ENCODE measurements at places on chromosomes 2 and 18.
A peak's percentile ranks its signal among the peaks of the same experiment; 100 is the strongest.

- no peak for DNase-seq
These were observed 197.8 kb upstream of the MEIS1 start for GRCh38 chr2:66236816-66237802.

DNA sequence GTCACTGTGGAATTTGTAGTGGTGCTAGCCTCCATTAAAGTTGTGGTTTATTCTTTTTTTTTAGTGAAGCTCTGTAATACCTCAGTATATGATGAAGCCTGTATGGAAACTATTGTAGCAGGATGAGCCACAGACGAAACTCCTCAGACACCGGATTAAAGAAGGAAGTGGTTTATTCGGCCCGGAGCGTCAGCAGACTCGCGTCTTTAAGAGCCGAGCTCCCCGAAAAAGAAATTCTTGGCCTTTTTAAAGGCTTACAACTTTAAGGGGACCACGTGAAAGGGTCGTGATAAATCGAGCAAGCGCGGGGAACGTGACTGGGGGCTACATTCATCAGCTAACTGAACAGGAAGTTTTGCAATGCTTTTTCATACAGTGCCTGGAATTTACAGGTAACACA is 8.1 kb upstream of the CCL20 start:
- DNase-seq, result peak; percentile 43

DNA sequence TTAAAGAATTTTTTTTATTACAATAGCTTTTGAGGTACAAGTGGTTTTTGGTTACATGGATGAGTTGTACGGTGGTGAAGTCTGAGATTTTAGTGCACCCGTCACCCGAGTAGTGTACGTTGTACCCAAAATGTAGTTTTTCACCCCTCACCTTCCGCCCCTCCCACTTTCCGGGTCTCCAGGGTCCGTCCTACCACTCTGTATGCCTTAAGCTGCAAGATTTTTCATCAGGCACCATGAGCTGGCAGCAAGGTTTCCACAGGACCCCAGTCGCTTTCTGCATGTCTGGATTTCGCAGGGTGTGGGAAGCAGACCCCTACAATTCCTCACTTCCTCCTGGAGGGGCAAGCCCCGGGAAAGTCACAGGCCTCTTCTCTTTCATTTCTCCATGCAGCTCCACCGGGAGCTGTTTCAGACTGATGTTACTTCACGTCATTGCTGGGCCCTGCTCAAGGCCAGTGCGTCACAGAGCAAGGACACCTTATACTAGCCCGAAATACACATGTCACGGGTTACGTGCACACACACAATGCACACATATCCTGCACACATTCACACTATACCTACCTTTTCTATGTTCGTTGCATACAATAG is 179.1 kb downstream of the ZFP36L2 start:
- peak; percentile 55 for DNase-seq

- no peak for DNase-seq
These were observed 331.6 kb downstream of the SETBP1 start for GRCh38 chr18:45012286-45012685.

DNA sequence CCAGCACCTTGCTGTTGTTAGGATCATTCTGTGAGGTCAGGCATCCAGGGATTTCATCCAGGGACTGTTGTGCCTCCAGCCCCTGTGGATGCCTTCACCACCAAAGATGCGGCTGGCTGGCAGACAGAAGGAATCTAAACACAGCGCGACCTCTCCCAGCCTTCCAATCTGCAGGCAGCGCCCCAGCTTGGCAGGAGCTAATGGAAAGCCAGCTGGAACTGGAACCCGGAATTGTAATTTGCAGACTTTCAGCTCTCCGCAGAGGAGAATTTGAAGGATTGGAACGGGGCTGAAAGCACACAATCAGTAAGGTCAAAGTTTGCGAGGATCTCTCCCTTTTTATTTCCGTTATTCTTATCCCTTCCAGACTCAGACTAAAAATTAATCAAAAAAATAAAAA is 127.8 kb downstream of the TRIB2 start:
- no peak for DNase-seq

DNA sequence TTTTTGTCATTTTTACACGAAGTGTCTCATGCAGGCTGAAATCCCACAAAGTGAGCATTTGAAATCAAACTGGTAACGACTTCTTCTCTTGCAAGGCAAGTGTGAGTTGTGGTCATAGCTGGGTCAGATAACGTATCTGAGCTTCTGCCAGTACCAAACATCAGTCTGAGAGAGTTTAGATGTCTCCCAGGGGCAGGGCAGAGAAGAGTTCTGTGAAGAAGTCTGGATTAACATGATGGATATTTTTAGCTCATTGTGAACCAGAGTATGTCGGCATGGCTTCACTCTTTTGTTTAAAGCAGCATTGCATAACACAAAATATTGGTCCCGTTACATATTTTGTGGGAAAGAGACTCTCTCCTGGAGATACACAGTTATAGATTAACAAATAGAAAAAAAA is 655.5 kb upstream of the KLHL29 start:
- no peak for DNase-seq

DNA sequence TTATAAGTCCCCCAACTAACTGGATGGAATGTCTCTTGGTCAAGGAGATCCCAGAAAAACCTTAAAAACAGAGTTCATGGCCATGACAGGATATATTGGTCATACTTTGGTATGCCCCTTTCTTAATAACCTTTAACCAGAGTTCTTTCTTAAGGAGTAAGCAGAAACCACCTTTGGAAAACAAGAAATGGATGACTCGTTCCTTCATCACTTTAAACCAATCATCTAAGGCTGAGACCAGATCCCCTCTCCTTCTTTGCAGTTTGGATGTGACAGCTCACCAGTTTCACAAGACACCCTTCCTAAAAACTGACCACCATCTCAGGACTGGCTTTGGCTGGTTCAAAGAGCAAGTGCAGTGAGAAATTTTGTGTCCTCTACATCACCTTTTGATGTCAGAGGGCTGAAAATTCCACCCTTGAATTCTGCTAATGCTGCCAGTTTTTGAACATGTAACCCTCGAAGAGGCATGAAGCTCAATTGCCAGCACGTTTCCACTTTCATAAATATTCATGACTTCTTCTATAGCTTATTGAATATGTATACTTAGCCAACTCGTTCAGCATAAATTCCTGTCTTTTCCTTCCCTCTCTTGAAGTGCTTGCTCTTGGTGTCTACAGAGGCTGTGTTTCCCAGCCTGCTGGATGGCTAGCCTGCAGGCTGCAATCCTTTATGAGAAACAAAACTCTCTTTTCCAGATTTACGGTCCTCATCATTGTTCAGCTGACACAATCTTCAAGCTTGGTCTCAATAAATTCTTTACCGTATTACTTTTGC is 1323.5 kb upstream of the TMEFF2 start:
- no peak for DNase-seq

- DNase-seq, result no peak
These were observed 141.0 kb downstream of the CERS6 start for GRCh38 chr2:168596881-168597655.

DNA sequence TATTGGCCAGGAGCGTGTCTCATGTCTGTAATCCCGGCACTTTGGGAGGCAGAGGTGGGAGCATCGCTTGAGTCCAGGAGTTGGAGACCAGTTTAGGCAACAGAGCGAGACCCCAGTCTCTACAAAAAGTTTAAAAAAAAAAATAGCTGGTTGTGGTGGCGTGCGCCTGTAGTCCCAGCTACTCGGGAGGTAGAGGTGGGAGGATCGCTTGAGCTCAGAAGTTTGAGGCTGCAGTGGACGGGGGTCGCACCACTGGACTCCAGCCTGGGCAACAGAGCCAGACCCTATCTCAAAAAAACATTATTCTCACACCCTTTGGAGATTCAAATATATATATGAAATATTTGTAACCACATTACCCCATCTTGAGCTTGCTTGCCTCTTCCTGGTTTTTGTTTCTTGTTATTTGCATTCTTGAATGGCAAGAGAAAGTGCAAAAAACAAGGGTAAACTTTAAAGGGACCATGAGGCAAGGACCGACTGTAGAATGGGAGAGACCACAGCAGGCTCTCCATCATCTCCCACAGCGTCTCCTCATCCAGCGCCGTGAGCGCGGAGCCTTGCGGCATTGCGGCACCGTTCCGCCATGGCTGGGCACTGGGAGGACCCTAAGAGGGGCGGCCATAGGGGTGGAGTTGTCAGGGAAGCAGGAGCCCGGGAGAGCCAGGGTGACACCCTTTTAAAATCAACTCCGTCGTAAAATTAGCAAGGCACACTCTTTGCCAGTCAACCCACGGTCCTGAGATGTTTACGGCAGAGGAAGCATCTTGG is 1.4 kb downstream of the ELP2 start:
- DNase-seq, result no peak

DNA sequence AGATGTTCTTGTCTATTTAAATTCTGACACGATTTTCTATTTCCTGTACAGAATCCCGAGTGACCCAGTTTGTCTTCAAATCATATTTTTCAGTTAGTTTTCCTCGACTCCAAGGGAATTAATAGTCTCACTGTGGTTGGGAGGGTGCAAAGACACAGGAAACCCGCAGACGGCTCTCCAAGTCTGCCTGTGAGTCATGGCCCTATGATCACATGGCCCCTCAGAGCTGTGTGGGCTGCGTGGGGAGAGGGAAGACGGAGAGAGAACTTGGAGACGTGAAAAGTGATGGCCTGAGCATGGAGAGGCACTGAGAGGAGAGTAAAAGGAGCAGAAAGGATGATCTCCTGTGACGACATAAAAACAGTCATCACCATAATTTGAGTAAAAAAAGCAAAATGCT is 989.9 kb downstream of the DCDC2C start:
- no peak for DNase-seq

- no peak for DNase-seq
These were observed 1187.2 kb upstream of the CRIM1 start for GRCh38 chr2:35168351-35168750.

GRCh38 chr2:1429895-1430294 is 16.6 kb downstream of the TPO start:
- no peak for DNase-seq

DNA sequence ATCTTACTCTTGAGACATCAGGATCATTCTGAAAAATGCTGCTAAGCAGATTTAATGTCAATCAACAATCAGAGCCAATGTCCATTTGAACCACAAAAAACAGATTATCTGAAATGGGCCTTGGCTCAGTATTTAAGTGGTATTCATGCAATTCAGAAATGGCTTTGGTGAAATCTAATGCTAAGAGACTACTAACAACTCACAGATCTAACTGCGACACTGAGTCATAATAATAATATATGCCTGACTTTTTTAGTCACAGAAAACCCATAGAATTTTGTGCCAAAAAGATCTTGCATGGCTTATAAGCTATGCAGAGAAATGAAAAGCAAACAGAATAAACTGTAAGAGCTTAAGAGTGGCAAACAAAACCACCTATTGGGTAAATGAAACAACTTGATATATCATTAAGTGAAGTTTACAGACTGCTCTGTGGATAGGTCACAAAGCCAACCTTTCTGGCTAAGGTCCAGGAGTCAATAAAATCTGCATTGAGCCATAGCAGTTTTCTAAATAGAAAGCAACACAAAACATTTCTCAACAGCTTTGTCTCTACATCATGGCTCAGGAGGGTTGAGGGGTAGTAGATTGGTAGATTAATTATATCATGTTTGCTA is 234.3 kb downstream of the LRATD1 start:
- no peak for DNase-seq

GRCh38 chr2:163949693-163950092 is 213.9 kb upstream of the FIGN start:
- no peak for DNase-seq

- DNase-seq, result no peak
These were observed 7.6 kb downstream of the ERBB4 start for GRCh38 chr2:212530991-212531390.

GRCh38 chr2:217186152-217186551 is 326.3 kb upstream of the TNP1 start:
- DNase-seq, result no peak

DNA sequence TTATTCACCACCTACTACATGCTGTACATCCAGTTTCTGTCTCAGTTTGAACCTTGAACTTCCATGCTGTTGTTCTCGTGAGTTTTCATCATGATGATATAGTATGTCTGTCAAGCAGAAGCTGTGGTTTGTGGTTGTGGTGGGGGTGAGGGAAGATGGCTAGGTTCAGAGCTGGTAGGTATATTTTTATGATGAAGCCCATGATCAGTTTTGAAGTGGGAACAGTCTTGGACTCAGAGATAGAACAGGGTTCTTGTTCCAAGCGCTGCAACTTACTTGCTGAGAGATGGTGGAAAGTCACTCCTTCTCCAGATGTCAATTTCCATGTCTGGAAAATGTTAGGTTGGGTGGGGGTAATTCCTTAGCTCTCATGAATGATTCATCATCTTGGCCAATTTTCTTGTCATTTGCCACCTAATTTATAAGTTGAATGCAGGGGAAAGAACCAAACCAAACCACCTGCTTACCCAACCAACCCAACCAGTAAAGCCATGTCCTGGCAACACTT is 21.6 kb downstream of the PMAIP1 start:
- peak; percentile 93 for DNase-seq

GRCh38 chr2:102278720-102279390 is 32.5 kb upstream of the IL1RL1 start:
- no peak for DNase-seq

GRCh38 chr18:74360852-74361655 is 45.4 kb downstream of the C18orf63 start:
- DNase-seq, result no peak

- DNase-seq, result no peak
These were observed 83.0 kb upstream of the FZD7 start for GRCh38 chr2:201950606-201951005.

- no peak for DNase-seq
These were observed 69.8 kb downstream of the GRB14 start for GRCh38 chr2:164551519-164551918.

- DNase-seq, result peak; percentile 14
These were observed 191.7 kb downstream of the NDUFA10 start for GRCh38 chr2:239833269-239834109.

DNA sequence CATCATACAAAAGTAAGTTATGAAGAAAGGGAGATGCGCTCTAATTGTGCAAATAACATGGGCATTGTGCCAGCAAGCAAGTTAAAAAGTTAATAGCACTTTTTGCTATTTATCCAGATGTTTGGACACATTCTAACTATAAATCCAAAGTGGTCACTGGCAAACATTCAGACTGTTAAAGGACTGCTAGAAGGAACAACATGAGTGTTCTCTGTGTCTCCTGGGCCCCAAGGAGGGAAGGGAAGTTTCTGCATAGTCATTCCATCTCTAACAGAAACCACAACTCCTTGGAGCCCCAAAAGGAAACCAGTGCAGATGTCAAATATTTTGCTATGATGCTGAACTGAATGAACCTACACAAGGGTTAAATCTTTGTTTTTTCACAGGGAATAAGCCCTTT is 213.3 kb upstream of the HNRNPA3 start:
- DNase-seq, result no peak

DNA sequence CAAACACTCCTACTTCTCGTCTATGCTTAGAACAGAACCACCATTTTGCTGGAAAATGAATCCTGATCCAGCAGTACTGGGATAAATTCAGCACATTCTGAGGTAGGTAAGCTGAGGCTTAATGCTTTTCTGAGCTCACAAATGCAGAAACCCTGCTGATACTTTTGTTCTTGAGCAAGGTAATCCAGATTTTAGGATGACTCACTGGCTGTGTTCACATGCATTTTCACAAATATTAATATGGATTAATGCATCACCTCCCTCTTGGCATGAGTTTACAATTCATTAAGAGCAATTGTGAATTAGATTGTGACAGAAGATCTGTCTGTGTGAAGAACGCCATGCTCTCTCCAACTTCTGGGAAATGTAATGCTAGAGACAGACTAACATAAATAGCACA is 42.2 kb downstream of the RAD51AP2 start:
- DNase-seq, result no peak

- DNase-seq, result no peak
These were observed 29.4 kb upstream of the RNF149 start for GRCh38 chr2:101337877-101338276.

Measured in activated CD8-positive, alpha-beta memory T cell treated with anti-CD3 and anti-CD28 coated beads, Interleukin-2, amount 10 ng/mL, durations not matched to agents 7 days and 5 days (primary cell).